CD4-positive, alpha-beta T cell (primary cell): ENCODE measurements at places on chromosomes 5 and 9. TPM values are rescaled to one million over a fixed set of nuclear protein-coding genes. Genes with fewer than 3 reads are reported as not detected.

The TXNDC15 gene
- total RNA-seq = 20.0 TPM

The OBP2B gene
- not detected for total RNA-seq

The CCL19 gene
- total RNA-seq = not detected

The C7 gene
- total RNA-seq = not detected

DNA sequence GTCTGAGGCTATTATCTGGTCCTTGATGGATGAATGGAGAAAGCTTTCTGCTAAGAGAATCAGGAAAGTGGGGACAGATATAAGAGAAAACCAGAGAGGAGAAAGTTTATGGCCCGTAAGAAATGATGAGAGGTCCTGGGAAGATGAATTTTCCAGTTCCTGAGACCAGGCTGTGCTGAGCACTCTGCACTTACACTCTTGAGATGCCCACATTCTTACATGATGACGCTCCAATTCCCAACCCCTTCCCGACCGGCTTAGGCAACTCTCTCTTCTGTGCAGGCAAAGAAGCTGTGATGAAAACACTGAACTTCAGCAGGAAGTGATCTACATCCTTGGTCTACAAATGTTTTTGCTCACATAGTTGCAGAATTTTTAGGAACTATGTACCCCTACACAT, 417.0 kb downstream of the ARHGEF28 start:
- DNase-seq = no peak

- DNase-seq = no peak
These were observed 7.6 kb downstream of the TRIM7 start for GRCh38 chr5:181197326-181197951.

- no peak for DNase-seq
These were observed 70.2 kb downstream of the NR2F1-AS1 start for GRCh38 chr5:93510626-93511380.

- no peak for DNase-seq
These were observed 75.2 kb downstream of the LMNB1 start for GRCh38 chr5:126852091-126852571.

- no peak for DNase-seq
These were observed 37.3 kb downstream of the INSYN2B start for GRCh38 chr5:169943026-169943425.

- DNase-seq = no peak
These were observed 480.3 kb upstream of the SEMA6A start for GRCh38 chr5:117054911-117055310.

DNA sequence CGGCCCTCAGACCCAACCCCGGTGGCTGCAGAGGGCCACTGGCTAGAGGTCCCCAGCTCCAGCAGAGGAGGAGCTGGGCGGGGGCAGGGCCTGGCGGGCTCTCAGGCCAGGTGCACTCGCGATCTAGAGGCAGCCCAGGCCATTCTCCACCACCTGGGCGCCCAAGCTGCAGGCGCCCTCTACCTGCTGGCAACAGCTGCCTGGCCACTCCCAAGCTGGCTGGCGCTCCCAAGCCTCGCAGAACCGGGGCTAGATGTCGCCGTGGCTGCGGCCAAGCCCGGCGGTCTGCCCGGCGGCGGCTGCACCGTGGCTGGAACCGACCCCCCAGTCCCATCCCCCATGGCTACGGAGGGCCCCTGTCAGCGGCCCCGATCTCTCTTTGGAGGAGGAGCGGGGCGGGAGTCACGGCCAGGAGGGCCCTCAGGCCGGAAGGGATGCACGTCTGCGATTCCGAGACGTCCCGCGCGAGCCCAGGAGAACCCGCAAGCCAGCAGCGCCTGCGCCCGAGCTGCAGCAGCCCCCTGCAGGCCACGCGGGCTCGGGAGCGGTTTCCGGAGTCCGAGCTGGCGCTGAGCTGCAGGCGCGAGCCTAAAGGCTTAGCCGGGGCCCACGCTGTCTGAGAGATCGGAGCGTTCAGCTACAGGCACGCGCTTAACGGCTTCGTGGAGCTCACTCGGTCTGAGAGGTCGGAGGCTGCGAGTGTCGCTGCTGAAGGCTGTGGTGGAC, 44.3 kb upstream of the BICD2 start:
- DNase-seq = peak; percentile 19

DNA sequence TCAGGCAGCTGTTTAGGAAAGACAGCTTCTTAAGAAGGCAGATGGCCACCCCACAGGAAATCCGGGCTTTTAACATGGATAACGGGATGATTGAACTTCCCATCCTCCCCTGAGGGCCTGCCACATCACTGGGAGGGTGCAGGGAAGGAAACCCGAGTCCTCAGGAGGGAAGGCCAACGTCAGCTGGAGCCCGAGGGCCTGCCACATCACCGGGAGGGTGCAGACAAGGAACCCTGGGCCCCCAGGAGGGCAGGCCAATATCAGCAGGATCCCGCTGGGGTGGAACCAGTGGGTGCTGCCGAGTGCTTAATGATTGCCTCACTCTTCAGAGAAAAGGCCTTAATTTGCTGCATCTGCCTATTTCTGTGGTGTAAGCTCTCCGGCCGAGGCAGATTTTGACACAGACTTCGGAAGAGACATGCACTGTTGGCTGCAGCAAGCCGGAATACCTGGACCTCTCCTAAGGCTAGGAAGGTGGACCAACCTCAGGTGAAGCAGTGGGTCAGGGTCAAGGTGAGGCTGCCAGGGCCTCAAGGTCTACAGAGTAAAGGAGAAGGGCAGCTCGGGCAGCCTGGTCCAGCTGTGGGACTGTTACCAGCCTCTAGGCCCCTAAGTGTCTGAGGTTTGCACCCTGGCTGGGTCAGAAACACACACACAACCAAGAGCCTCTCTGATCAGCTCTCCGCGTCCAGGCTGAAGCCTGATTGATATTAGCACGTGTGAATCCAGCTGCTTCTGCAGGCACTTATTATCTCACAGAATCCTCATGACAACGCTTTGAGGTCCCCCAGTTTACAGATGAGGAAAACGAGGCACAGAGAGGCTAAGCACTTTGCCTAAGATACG, 14.8 kb upstream of the COL5A1 start:
- DNase-seq = no peak

- no peak for DNase-seq
These were observed 479.0 kb downstream of the CYLC2 start for GRCh38 chr9:103474156-103474555.
